ENCODE measurements at places on chromosomes 7 and 10. TPM values are rescaled to one million over a fixed set of nuclear protein-coding genes. Genes with fewer than 3 reads are reported as not detected.

GRCh38 chr7:6453734-6454133 is 6.0 kb upstream of the DAGLB start:
- H3K27me3 ChIP-seq, result no peaks in the 10 kb centered on the region
- DNase-seq, result no peak
- H3K36me3 ChIP-seq, result no peaks in the 10 kb centered on the region
- H3K4me1 ChIP-seq, result peaks cover 2% of the 10 kb centered on the region
- H3K4me3 ChIP-seq, result no peak overlapping the region
- H3K27ac ChIP-seq, result no peak overlapping the region

- no peak overlapping the region for H3K27ac ChIP-seq
- no peak overlapping the region for H3K4me3 ChIP-seq
- no peaks in the 10 kb centered on the region for H3K4me1 ChIP-seq
Observed at GRCh38 chr10:59240582-59241183, 64.2 kb downstream of the PHYHIPL start.

KCND2 gene
- 3.8 TPM for polyA plus RNA-seq

DNA sequence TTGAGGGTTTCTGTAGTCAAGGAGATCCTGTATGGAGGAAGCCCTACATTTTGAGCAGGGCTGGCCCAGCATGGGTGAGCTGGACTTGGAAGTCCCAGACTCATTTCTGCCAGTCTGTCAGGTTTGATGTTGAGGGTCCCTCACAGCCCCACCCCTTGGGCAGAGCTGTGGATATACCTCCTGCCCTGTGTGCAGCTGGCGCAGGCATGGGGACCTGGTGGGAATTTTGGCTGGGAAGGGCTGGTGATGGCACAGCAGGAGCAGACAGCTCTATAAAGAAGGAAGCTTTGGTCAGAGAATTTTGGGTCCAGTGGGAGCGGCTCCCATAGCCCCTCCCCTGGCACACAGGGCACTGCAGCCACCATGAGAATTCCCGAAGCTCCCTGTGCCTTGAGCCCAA is 482.6 kb downstream of the RPS24 start:
- H3K27ac ChIP-seq, result no peak overlapping the region
- H3K36me3 ChIP-seq, result no peaks in the 10 kb centered on the region

DNA sequence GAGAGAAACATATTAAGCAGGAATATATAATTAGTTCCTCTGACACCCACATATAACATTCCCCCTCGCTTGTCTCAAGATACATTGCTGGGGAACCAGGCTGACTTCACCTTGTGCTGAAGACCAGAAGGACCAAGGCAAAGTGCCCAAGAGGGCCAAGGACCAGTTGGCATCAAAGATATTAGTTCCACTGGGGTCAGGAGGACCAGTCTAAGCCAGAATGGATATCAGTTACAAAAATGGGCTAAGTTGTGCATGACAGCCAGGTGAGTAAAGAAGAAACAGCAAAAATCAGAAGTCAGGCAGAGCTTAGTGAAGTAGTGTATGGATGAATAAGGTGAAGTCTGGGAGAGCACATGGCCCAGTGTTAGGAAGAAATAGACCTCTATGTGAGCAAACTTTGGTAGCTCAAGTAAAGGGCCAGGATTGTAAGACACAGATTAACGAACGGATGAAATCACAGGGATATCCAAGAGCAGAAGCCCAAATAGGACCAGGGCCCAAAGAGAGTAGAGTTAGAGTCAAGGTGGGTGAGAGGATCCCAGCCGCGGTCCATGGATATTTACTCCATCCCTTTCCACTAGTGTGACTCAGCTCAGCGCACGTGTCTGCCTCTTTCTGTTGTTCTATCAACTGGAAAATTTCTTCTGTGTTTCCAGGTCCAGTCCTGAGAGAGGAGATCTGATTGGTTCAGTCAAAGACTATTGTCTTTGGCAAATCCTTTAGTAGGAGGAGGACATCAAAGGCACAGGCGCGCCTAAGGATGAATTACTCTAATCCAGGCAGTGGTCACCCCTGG is 5.0 kb downstream of the CALD1 start:
- DNase-seq, result no peak
- H3K27ac ChIP-seq, result peak overlapping the region; percentile 90
- no peak overlapping the region for H3K4me3 ChIP-seq
- H3K4me1 ChIP-seq, result peaks cover 21% of the 10 kb centered on the region

GRCh38 chr10:131758062-131758938 is 142.5 kb upstream of the PPP2R2D start:
- H3K27ac ChIP-seq, result no peak overlapping the region
- H3K4me3 ChIP-seq, result no peak overlapping the region
- no peaks in the 10 kb centered on the region for H3K27me3 ChIP-seq
- H3K36me3 ChIP-seq, result no peaks in the 10 kb centered on the region
- no peaks in the 10 kb centered on the region for H3K4me1 ChIP-seq
- DNase-seq, result no peak

All from testis (tissue), 5 donors.